ENCODE measurements at places on chromosomes 6 and 20.

DNA sequence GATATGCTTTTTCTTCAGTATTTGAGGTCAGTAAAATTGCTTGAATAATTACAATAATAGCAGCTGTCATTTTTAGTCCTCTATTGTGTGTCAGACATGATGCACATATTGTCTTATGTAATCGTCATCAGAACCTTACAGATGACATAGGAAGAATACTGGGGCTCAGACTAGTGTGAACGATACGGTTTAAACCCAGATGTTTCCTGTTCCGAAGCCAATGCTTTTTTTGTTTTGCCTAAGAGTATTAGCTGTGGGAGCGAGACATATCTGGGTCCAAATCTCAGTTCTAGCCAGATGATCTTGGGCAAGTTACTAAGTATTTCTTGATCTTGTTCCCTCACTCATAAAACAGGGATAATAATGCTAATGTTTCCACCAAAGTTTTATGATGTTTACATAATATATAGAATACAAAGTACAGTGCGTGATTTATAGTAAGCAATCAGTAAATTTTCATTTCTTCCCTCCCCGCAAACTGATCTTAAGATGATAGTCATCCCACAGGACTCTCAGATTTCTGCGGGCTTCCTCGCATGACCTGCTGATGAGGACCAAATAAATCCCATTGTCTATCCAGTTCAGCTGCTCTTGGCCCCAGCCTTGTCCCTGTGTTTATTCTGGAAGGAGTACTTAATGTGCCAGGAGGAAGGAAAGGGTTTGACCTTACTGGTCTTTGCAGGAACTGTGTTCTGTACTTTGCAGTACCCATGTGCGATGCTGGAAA, 98.2 kb downstream of the CAP2 start:
- no peak for DNase-seq

DNA sequence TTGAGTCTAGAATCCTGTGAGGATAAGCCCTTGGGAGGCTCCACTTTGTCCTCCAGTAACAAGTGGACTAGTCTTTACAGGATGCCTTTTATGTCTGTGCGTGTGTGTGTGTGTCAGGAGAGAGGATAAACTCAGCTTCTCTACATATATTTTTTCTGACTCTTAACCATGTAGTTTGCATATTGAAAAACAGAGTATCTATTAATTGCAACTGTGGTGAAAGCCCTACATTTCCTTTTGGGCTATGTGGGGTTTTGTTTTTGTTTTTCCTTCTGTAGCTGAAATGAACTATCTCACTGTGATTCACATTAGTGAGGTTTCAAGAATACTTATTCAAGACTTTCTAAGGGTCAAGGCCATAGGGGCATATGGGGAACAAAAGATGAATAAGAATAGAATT, 17.7 kb downstream of the TPBG start:
- DNase-seq = no peak

DNA sequence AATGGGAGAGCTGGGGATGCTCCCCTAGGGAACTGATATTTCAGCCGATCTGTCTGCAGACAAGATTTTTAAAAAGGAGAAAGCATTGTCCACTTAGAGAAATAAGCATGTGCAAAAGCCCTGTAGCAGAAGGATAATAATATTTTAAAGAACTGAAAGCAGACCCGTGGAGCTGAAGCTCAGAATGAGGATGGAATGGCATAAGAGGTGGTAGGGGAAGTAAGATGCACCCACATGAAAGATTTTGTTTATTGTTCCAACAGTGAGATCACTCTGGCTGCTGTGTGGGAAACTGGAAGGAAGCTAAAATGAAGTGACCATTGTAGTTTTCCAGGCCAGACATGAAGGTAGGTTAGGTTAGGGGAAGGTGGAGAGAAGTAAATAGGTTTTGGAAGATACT, 266.4 kb upstream of the PRDM1 start:
- DNase-seq = no peak

- DNase-seq = peak; percentile 40
Measured at GRCh38 chr6:112877134-112878100, 530.3 kb downstream of the RFPL4B start.

DNA sequence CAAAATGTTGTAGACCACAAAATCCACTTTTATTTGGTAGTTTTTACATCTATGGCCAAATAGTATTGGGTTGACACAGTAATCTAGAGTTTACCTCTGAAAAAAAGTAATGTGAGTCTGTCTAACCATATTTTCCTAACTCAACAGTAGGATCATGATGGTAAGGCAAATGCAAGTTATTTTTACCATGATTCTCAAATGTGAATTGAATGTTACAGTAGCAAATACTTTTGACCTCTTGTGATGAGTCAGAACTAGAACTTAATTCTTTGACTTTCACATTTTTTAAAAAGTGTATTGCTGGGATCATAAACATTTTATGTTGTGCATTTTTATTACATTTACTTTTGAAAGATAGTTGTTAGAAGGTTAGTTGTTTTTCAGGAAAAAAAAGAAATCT, 22.0 kb downstream of the RNF146 start:
- DNase-seq = no peak

GRCh38 chr6:25640891-25641290, 11.1 kb upstream of the SCGN start:
- no peak for DNase-seq

GRCh38 chr6:163324688-163325389, 89.7 kb upstream of the QKI start:
- peak; percentile 33 for DNase-seq

DNA sequence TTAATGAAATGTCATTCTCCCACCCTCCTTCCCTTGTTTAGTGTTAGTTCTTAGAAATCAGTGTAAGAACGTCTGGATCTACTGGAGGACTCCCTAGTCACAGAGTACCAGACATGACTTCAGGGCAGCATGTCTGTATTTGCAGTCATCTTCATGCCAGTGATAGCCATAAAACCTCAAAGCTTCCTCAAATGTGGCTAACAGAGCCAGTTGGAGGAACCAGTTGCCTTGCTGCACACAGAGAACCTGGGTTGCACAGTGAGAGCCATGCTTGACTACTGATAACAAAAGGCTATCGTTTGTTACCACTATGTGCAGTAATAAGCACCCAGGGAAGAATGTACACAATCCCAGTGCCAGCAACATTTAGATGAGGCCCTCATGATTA, 20.1 kb downstream of the NT5E start:
- no peak for DNase-seq

DNA sequence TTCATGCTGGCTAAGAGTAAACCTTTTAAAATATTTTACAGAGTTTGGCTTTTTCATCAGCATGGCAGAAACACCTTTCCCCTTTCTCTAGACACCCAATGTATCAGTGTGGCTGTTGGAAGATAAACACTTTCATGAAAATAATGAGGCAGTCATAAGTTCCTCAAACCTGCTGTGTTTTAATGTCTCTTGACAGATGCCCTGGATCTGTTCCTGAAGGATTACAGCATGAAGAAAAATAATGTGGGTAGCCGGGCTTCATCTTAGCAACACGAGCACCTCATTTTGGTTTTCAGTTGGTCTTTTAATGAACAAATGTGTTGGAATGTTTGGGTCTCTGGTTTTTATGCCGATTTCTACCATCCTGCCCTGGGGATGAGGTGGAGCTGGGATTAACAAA, 45.5 kb upstream of the UNC93A start:
- no peak for DNase-seq

GRCh38 chr6:104599821-104600638, 259.7 kb downstream of the HACE1 start:
- DNase-seq = no peak

GRCh38 chr20:59645761-59646171, 41.4 kb downstream of the PHACTR3 start:
- no peak for DNase-seq

DNA sequence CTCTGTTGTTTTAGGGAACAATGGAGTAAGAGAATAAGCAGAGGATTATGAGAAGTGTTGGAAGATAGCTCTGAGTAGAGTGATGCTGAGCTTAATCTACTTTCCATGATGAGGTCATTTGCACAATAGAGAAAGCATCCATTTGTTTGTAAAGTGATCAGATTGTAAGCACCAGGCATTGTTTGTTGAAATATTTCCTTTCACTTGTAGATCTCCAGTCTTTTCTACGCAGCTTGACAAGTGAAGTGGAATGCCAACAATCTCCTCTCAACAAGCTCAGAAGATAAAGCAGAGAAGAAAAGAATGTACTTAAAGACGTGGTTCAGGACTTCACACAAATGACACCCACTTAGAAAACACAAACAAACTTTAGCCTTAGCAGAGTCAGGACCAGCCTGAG, 80.1 kb upstream of the MARCKS start:
- DNase-seq = no peak

- no peak for DNase-seq
Measured at GRCh38 chr20:58930496-58930895, 50.6 kb upstream of the NELFCD start.

GRCh38 chr20:11054266-11054993, 380.6 kb upstream of the JAG1 start:
- no peak for DNase-seq

DNA sequence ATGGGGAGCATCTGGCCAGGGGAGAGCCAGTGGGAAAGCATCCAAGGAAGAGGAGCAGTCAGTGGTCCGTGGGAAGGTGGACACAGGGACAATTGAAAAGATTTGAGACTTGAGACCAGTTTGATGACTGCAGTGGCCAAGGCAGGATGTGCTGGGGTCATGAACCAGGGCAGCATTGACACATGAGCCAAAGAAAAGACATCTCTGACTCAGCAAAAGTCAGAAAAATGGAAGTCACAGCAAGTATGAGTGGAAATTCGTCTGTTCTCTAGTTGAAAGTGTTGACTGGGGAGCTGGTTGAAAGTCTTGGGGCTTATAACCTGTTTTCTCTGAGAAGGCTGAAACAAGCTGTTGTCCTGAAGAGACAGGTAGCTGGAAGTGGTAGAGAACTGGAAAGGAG, 31.3 kb downstream of the RAB22A start:
- DNase-seq = no peak

DNA sequence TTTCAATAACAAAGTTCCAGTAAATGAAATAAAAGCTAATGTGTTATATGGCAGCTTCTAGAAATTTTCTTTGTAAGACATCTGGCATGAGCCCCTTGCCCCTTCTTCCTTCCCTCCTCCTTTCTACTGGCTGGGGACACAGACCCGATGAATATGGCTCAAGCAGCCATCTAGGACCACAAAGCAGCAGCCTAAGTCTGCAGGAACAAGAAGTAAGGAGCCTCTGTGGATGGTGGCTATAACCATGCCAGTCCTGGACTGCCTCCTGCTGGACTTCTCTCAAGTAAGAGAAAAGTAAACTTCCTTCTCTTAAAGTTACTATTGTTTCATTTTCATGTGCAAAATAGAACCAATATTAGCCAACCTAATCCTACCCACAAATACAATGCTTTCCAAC, 114.9 kb upstream of the DST start:
- DNase-seq = peak; percentile 37

GRCh38 chr6:36109092-36109491, 21.2 kb upstream of the MAPK13 start:
- DNase-seq = no peak

- DNase-seq = no peak
Measured at GRCh38 chr6:129713806-129714333, 3.9 kb upstream of the ARHGAP18 start.
